Smooth muscle cell of bladder (primary cell): ENCODE measurements at places on chromosomes 3 and 15. TPM values are rescaled to one million over a fixed set of nuclear protein-coding genes. Genes with fewer than 3 reads are reported as not detected.

Gene SEMA7A
- 3.8 and 7.0 TPM in 2 replicates for total RNA-seq

Gene ANXA2
- 1,975 and 2,506 TPM in 2 replicates for total RNA-seq

Gene XCR1
- under 0.01 TPM in 2 replicates for total RNA-seq

Gene IL17RC
- 24.7 and 34.0 TPM in 2 replicates for total RNA-seq

Gene IMPDH2
- total RNA-seq = 400 and 458 TPM in 2 replicates

Gene CD276
- 69.3 and 104 TPM in 2 replicates for total RNA-seq

Gene KLHL40
- total RNA-seq = not detected in 2 replicates

Gene ISLR2
- under 0.01 and 0.28 TPM in 2 replicates for total RNA-seq

Gene SLC15A2
- total RNA-seq = 0.14 and 0.37 TPM in 2 replicates

Gene TMEM40
- not detected in 2 replicates for total RNA-seq

Gene CSPG4
- total RNA-seq = 11.0 and 15.3 TPM in 2 replicates

Gene TTLL13
- total RNA-seq = 0.09 and 0.14 TPM in 2 replicates

Gene SENP8
- 1.8 and 2.6 TPM in 2 replicates for total RNA-seq

Gene BNC1
- total RNA-seq = 7.3 and 8.7 TPM in 2 replicates

Gene CORO2B
- 4.3 and 5.3 TPM in 2 replicates for total RNA-seq

Gene AGBL1
- not detected in 2 replicates for total RNA-seq

Gene FETUB
- not detected in 2 replicates for total RNA-seq

Gene ZPLD1
- 0.28 TPM in 2 replicates for total RNA-seq

Gene CHRM5
- total RNA-seq = under 0.01 TPM in 2 replicates

Gene CTXN2
- not detected in 2 replicates for total RNA-seq

Gene ITIH4
- total RNA-seq = 1.2 and 1.6 TPM in 2 replicates

Gene ARHGAP31
- total RNA-seq = 3.8 and 4.9 TPM in 2 replicates

Gene ZNF860
- 0.28 TPM in 2 replicates for total RNA-seq

Gene CPNE9
- total RNA-seq = not detected in 2 replicates

Gene ITIH1
- total RNA-seq = 0.14 and 0.18 TPM in 2 replicates

Gene GLDN
- total RNA-seq = 26.8 and 75.1 TPM in 2 replicates

Gene CACNA2D3
- 0.14 and 0.18 TPM in 2 replicates for total RNA-seq

Gene SERPINI2
- total RNA-seq = not detected in 2 replicates
